Spinal cord (tissue), 10 donors: ENCODE measurements at places on chromosomes 12 and 14. TPM values are rescaled to one million over a fixed set of nuclear protein-coding genes. Genes with fewer than 3 reads are reported as not detected.

DNA sequence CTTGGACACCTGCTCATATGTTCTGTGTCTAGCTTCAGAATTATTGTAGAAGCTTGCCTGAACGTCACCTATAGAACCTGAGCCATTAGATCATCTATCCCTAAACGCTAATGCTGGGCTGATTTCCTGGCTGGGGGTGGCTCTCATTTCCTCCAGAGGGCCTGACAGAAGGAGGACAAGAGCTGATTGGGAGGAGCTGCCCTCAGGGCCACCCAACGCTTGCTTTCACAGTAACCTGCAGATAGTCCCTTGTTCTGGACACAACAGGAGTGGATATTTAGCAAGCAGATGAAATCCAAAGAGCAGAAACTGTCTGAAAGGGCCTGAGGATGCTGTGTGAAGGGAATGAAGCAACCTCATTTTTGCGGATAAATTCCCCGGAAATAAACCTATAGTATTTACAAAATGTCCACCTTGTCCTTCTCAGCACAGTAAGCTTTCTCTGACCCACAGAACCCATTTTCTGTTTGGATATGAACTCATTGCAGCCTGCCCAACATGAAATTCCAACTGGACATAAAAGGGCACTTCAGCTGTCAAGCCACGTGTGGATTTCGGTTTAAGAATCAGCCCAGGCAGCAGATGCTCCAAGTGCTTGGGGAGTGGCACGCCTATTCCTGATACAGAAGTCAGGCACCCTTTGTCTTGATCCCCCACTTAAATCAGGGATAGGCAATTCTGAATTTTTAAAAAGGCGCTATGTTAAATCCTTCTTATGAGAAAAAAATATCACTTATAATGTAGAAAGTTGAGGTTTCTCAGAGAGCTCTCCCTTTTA lies 32.8 kb upstream of the TUBA1C start:
- DNase-seq = peak; percentile 68

DNA sequence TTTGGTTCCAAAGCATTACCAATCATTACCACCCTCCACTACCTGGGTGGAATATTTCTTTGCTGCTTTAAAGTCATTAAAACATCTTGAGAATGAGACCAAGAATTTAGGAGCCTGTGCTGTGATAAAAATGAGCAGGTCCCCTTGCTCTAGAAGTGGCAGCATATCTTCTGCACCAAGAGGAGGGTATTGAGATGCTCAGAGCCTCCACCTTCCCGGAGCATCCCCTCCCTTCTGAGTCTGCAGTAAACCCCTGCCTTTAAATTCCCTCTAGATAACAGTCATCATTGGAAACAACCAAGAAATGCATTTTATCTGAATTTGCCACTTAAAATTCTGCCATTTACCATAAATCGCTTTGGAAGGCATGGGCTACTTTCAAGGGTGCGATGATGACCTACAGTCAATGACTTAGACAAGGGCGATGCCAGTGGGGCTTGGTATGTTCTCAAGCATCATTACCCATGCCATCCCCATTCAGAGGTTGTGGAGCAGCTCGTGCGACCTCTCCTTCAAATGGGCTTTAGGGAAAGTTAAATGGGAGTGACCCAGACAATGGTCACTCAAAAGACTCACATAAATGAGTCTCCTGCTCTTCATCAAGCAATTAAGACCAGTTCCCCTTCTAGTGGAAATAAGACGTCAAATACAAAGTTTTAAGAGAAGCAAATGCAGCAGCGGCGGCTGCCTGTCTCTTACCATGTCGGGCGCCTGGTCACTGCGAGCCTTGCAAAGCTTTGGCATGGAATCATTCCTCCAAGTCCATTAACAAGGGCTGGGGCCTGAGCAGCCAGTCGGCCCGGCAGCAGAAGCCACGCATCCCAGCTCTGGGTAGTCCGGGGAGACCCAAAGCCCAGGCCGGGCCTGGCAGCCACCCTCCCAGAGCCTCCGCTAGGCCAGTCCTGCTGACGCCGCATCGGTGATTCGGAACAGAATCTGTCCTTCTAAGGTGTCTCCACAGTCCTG lies 334.5 kb downstream of the TMEM121 start:
- no peak for DNase-seq

DNA sequence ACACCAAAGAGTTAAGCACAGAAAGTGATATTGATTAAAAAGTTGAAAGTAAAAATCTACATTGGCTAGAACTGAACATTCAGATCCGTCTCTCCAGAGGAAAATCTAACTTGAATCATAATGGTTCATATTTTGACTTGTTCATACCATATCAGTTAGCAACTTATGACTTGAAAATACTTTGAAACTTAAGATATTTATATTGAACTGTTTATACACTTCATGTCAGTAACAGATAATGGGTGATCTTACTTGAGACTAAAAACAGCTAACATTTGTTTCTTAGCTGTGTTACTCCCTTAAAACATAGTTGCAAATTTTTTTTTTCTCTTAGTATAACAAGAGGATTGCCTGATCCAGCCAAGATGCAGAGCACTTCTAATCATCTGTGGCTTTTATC lies 3.6 kb downstream of the TBK1 start:
- no peak for DNase-seq

GRCh38 chr12:130133851-130134562 lies 28.3 kb upstream of the FZD10 start:
- no peak for DNase-seq

GRCh38 chr12:14825256-14825655 lies 11.3 kb upstream of the SMCO3 start:
- DNase-seq = no peak

DNA sequence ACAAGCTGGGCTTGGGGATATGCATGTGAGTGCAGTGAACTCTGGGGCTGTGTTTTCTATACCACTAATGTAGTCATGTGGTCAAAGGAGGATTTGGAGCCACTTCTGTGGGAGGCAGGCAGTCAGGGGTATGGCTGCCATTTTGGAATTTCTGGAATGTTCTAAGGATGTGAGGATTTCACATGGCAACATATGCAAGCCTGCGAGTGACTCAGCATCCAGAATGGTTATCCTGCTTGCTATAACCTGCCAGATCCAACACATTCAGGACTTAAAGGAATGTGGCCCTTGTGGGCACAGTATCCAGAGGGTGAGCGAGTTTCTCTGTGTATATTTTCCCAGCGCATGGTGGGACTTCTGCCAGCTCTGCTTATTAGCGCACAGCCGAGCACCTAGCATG lies 249.2 kb upstream of the PWP1 start:
- DNase-seq = no peak

GRCh38 chr12:57859121-57859520 lies 12.6 kb upstream of the CTDSP2 start:
- no peak for DNase-seq

SERPINA6 gene
- total RNA-seq = not detected

ETFBKMT gene
- total RNA-seq = 5.9 TPM

NFE2 gene
- total RNA-seq = 5.6 TPM

RDH12 gene
- total RNA-seq = 0.28 TPM

OR10AD1 gene
- total RNA-seq = not detected
